PC-9 (cell line): ENCODE measurements at places on chromosomes 12 and 14. TPM values are rescaled to one million over a fixed set of nuclear protein-coding genes. Genes with fewer than 3 reads are reported as not detected.

ENDOU gene
- 0.25 and 0.39 TPM in 2 replicates for total RNA-seq

ITGA7 gene
- total RNA-seq: 2.7 and 3.1 TPM in 2 replicates

KLRC4 gene
- total RNA-seq: not detected in 2 replicates

KLHL33 gene
- 0.11 TPM in 1 of 2 replicates, not detected in the other for total RNA-seq

GPR84 gene
- not detected in 2 replicates for total RNA-seq

CCNK gene
- total RNA-seq: 9.7 and 19.0 TPM in 2 replicates

RPS6KL1 gene
- total RNA-seq: 3.4 and 4.2 TPM in 2 replicates

RNU4-1 gene
- total RNA-seq: 1,857 and 3,341 TPM in 2 replicates

P3H3 gene
- total RNA-seq: 0.45 and 0.52 TPM in 2 replicates

REC8 gene
- 6.5 and 8.3 TPM in 2 replicates for total RNA-seq

SPTB gene
- total RNA-seq: 0.50 and 1.5 TPM in 2 replicates

VPS37B gene
- total RNA-seq: 51.4 and 53.5 TPM in 2 replicates

PLEKHH1 gene
- total RNA-seq: 13.6 and 18.5 TPM in 2 replicates

CLEC1B gene
- not detected in 2 replicates for total RNA-seq

SDR9C7 gene
- total RNA-seq: not detected in 2 replicates

RFLNA gene
- not detected in 2 replicates for total RNA-seq

NEDD8 gene
- total RNA-seq: 134 and 179 TPM in 2 replicates

CCDC175 gene
- total RNA-seq: not detected in 2 replicates

SELPLG gene
- total RNA-seq: 0.35 and 0.96 TPM in 2 replicates

AKAP6 gene
- total RNA-seq: 2.8 and 3.5 TPM in 2 replicates

GLIPR1L1 gene
- total RNA-seq: not detected in 2 replicates

KMT2D gene
- 94.0 and 97.9 TPM in 2 replicates for total RNA-seq

WIF1 gene
- total RNA-seq: not detected in 2 replicates

KRT1 gene
- not detected in 2 replicates for total RNA-seq

MYF6 gene
- total RNA-seq: not detected in 2 replicates

DAO gene
- total RNA-seq: not detected in 2 replicates

CLEC4D gene
- not detected in 2 replicates for total RNA-seq

RPGRIP1 gene
- total RNA-seq: 0.75 and 2.1 TPM in 2 replicates

GALNT16 gene
- 16.3 and 22.8 TPM in 2 replicates for total RNA-seq

POTEG gene
- total RNA-seq: not detected in 2 replicates

A2ML1 gene
- 15.2 and 17.3 TPM in 2 replicates for total RNA-seq

OLR1 gene
- 20.2 and 22.4 TPM in 2 replicates for total RNA-seq

C14orf39 gene
- total RNA-seq: not detected in 2 replicates

AMHR2 gene
- total RNA-seq: not detected in 2 replicates

MSRB3 gene
- total RNA-seq: 0.55 and 1.2 TPM in 2 replicates

HCAR2 gene
- total RNA-seq: 2.0 and 2.6 TPM in 2 replicates

LRRC43 gene
- 0.39 and 0.83 TPM in 2 replicates for total RNA-seq

KRT79 gene
- total RNA-seq: 0.28 TPM in 1 of 2 replicates, not detected in the other

RFX4 gene
- total RNA-seq: not detected in 2 replicates

PLA2G1B gene
- not detected in 2 replicates for total RNA-seq

VASH1 gene
- 4.3 and 7.4 TPM in 2 replicates for total RNA-seq

ADSS1 gene
- 5.8 and 11.5 TPM in 2 replicates for total RNA-seq

KCNH3 gene
- not detected in 2 replicates for total RNA-seq

EAPP gene
- 23.2 and 27.2 TPM in 2 replicates for total RNA-seq

CD163 gene
- not detected in 2 replicates for total RNA-seq

MYH6 gene
- not detected in 2 replicates for total RNA-seq

MAP1LC3B2 gene
- total RNA-seq: 1.1 and 1.4 TPM in 2 replicates

TESPA1 gene
- not detected in 2 replicates for total RNA-seq

ZCRB1 gene
- 62.7 and 69.3 TPM in 2 replicates for total RNA-seq

KLRC2 gene
- total RNA-seq: not detected in 2 replicates

KCNMB4 gene
- total RNA-seq: 6.3 and 6.7 TPM in 2 replicates

CCDC38 gene
- total RNA-seq: 0.25 and 0.35 TPM in 2 replicates

STON2 gene
- total RNA-seq: 6.2 and 9.1 TPM in 2 replicates

RPL10L gene
- not detected in 2 replicates for total RNA-seq

SLC6A15 gene
- not detected in 2 replicates for total RNA-seq
